Fibroblast of lung (primary cell): ENCODE measurements at places on chromosomes 12 and 14. TPM values are rescaled to one million over a fixed set of nuclear protein-coding genes. Genes with fewer than 3 reads are reported as not detected.

INSM2 gene
- total RNA-seq, result not detected in 2 replicates

RBM25 gene
- total RNA-seq, result 22.3 and 25.4 TPM in 2 replicates

RNF212B gene
- not detected in 2 replicates for total RNA-seq

LRRIQ1 gene
- under 0.01 TPM in 2 replicates for total RNA-seq

RTN1 gene
- total RNA-seq, result under 0.01 and 0.17 TPM in 2 replicates

PDE3A gene
- total RNA-seq, result 0.17 and 0.26 TPM in 2 replicates

NFATC4 gene
- total RNA-seq, result 33.1 and 59.9 TPM in 2 replicates

CRACR2A gene
- total RNA-seq, result 3.3 and 5.8 TPM in 2 replicates

CPNE6 gene
- not detected in 2 replicates for total RNA-seq

KLHL33 gene
- 0.26 and 1.5 TPM in 2 replicates for total RNA-seq

TRIP11 gene
- 26.5 and 50.4 TPM in 2 replicates for total RNA-seq

PRH2 gene
- total RNA-seq, result not detected in 2 replicates

HCAR2 gene
- under 0.01 TPM in 1 of 2 replicates, not detected in the other for total RNA-seq

TSPAN19 gene
- not detected in 2 replicates for total RNA-seq

FBXW8 gene
- total RNA-seq, result 10.8 and 11.7 TPM in 2 replicates

CLEC9A gene
- not detected in 2 replicates for total RNA-seq

B3GNT4 gene
- under 0.01 and 0.33 TPM in 2 replicates for total RNA-seq

WNT1 gene
- not detected in 2 replicates for total RNA-seq

SYNDIG1L gene
- not detected in 2 replicates for total RNA-seq
